ENCODE measurements at places on chromosomes 7 and 10. TPM values are rescaled to one million over a fixed set of nuclear protein-coding genes. Genes with fewer than 3 reads are reported as not detected.

GRCh38 chr10:45809837-45810236, 37.5 kb downstream of the AGAP4 start:
- peak; percentile 6 for DNase-seq

GRCh38 chr7:148624735-148625134, 34.2 kb downstream of the C7orf33 start:
- no peak for DNase-seq

- DNase-seq, result no peak
These were observed 680.2 kb upstream of the GHITM start for GRCh38 chr10:83459124-83459523.

DNA sequence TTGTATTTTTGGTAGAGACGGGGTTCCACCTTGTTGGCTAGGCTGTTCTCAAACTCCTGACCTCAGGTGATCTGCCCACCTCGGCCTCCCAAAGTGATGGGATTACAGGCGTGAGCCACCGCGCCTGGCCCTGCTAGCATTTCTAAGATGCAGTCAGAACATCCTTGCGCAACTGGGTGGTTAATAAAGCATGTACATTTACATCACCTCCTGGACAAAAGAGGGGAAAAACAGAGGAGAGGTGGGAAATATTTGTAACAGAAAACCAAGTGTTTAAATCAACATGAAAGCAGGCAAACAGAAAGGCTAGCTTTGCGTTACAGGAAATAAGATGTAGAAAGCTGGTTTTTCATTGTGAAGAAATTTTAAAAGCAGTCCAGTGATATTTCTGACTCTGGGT, 220.9 kb upstream of the KMT2E start:
- DNase-seq, result no peak

- DNase-seq, result no peak
These were observed 60.7 kb downstream of the CNTNAP2 start for GRCh38 chr7:146177301-146177700.

DNA sequence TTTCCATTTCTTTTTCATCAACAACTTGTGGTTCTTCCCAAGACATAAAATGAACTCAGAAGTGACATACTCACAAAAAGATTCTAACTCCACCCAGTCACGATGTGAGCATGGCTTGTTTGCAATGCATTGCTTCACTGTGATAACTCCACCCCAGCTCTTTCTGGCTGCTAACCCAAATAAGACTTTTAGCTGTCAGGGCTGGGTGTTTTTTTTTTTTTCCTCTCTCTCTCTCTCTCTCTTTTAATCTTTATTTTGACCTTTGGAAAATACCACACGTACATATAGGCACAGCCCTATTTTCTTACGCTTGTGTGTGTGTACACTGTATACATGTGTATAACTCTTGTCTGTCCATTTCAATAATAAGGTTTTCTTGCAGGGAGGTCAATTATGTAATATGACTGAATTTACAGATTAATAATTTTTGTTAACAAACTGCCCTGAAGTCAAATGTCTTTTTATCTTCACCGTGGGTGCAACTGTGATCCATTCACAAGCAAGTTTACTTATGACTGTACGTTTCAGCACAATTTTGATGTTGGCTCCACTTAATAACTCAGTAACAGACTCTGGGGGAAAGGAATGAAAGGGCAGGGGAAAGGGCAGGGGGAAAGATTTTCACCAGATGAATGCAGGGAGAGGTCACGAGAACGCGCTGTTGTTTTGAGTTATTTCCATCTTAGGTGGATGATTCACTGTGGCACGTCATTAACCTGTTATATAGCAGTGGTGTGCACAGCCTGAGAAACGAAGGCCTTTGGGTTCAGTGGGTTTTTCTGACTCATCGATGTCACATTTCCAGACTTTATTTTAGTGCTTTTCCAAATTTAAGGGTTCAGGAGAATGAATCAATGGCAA, 49.1 kb downstream of the APBB1IP start:
- no peak for DNase-seq

DNA sequence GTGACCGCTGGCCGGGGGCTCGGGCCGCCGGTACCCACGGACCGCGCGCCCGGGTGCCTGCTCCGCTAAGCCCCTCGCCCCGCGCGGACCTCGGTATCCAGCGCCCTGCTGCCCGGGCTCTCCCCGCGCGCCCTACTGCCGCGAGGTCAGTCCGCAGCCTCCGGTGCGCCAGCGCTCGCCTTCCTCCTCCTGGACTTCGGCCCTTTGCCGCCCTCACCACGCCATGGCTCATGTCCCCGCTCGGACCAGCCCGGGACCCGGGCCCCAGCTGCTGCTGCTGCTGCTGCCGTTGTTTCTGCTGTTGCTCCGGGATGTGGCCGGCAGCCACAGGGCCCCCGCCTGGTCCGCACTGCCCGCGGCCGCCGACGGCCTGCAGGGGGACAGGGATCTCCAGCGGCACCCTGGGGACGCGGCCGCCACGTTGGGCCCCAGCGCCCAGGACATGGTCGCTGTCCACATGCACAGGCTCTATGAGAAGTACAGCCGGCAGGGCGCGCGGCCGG, 483 bp downstream of the GDF10 start:
- no peak for DNase-seq

- peak; percentile 26 for DNase-seq
These were observed 76.6 kb downstream of the SUGCT start for GRCh38 chr7:40211276-40212003.

DNA sequence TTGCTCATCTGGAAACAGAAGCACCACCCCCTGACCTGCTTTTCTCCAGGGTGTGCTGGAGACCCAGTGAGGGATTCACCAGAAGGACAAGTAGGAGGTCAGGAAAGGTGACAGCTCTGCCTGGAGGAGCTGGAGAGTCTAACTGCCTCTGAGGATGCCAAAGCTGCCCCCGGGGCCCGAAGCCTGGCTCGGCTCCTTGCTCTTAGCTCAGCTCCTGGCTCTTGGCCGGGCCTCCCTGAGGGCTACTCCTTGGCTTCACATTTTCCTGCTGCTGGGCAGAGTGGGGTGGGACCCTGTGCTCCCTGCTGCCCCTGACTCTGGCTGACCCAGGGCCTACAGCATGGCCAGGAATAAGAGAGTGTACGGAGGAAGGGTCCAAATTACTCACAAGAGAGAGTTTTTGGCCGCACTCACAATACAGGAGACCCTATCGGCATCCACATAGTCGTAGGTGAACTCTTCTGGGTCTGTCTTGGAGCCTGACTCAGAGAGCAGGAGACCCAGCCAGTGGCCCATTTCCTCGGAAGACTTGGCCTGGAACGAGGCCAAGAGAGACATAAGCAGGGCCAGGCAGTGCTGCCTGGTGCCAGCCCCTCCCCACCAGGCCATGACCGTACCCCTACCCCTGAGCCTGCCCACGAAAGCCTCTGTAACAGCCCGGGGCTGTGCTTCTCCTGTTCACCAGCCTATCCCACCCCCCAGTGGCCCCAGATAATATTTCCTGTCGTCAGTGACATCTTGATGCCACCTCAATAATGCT, 63.1 kb downstream of the VWA2 start:
- peak; percentile 32 for DNase-seq

- no peak for DNase-seq
These were observed 119.8 kb downstream of the PRPF18 start for GRCh38 chr10:13706604-13707003.

DNA sequence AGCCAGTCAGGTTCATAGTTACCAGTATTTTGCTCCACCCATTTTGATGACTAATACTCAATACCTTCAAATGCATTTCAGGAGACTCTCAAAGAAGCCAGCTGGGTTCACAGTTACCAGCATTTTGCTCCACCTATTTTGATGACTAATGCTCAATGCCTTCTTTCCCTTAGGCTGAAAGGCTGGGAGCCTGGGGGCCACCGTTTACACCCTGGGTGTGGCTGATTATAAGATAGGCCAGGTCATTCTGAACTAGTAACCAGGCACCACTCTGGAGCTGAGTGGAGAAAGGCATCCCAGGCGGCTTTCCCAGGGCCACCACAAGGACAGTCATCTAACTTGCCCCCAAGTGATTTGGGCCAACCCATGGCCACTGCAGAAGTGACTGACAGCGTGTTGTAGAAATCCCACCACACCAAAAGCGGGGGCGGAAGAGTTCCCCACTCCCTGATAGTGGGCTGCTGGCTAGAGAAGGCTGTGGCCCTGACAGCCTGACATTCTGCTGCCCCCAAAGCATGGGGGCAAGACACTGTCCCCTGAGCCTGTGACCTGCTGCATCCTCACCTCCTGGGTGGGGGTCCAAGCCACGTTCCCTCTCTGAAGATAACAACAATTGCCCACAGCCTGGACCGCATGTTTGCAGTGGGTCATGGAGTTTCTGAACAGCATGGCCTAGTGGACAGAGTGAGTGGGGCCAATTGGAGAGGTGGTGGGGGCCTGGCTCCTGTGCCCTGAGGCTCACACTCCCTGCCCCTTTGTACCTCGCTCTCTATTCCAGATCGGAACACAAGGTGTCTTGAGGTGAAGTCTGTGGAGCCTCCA, 23.0 kb upstream of the ZNF488 start:
- peak; percentile 32 for DNase-seq

DNA sequence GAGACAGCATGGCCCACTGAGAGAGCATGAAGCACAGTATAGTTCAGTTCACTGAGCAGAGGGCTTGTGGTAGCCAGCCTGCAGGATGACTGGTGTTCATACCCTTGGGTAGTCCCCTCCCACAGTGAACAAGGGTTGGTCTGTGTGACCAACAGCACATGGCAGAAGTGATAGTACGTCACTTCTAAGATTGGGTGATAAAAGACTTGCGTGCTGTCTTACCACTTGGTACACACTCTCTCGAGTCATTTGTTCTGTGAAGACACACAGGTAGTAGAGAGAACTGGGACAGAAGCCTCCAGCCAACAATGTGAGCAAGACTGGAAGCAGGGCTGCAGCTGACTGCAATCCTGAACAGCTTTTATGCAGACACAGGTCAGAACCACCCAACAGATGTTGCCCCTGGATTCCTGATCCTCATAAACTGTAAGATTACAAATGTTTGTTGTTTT, 14.6 kb downstream of the EPC1 start:
- no peak for DNase-seq

GRCh38 chr10:11351801-11352200, 259.6 kb downstream of the USP6NL start:
- no peak for DNase-seq

DNA sequence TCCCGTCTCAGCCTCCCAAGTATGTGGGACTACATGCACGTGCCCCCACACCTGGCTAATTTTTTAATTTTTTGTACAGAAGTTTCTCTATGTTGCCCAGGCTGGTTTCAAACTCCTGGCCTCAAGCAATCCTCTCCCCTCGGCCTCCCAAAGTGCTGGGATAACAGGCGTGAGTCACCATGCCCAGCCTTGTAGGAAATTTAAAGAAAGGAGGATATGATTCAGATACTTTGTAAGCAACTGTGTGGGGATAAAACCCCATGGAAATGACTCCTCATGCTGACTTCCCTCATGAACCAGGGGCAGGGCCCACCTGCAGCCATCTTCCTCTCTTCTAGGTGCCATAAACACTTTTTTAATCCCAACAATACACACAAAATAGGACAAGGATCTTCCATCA, 50.2 kb downstream of the APBB1IP start:
- DNase-seq, result no peak

DNA sequence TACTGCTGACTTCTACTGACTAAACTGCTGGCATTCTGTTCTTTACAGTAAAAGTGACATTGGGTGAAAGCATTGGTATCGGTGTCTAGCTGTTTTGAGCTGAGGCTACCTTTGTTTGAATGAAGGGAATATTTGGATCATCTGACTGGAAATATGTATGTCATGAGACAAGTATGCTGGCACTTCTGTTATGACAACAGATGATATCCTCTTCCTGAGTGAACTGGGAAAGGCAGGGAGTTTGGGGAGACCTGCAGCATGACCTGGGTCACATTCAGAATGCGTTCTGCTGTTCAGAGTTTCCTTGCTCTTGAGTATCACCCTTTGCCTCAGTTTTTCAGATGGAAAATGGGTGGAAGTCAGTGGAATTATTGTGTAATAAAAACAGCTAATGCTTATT, 81.8 kb downstream of the PLCE1 start:
- no peak for DNase-seq

DNA sequence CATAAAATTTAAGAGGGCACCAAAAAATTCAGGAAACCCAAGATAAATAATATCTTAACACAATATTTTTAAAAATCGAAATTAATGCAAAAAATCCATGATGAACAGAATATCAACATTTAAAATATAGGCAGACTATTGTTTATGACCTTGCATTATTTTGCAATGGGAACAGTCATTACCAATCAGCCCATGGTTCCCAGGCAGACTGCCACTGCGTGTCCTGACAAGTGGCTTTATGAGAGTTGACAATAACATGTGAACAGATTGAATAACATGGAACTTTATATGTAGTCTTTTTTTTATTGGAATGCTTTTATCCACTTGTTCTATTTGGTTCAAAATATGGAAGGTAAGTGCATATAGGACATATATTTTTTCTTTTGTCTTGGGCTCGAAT, 3.1 kb upstream of the AVPI1 start:
- DNase-seq, result no peak

- DNase-seq, result no peak
These were observed 32.4 kb upstream of the HGF start for GRCh38 chr7:81802251-81802650.

DNA sequence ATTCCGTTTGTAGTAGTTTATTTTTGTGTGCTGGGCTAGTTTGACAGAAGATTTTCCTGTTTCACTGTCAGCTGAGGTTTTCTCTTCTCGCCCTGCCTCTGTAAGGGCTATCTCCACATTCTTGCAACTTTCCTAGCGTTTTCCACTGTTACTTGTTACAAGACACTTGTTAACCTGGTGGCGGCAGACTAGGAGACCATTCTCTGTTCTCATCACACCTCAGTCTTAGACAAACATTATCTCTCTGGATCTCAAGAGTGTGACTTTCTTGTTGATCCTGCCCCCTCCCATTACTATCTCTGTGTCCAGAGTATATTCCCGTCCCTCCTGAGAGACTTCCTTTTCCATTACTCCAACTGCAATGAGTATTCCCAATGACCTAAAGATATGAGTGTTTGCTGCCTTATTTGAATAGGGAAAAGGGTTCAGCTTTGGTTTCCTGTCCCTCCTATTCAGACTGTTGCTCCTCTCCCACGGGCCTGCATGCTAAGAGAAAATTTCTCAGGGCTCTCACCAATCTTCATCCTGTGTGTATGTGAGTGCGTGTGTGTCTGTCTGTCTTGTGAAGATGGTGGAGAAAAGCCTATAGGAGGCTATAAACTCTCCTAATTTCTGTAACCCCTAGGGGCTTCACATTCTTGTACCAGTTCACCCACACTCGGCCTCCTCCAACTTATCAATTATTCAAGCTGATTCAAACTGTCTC, 722.4 kb upstream of the POT1 start:
- no peak for DNase-seq

GRCh38 chr10:23067939-23068775, 27.2 kb upstream of the MSRB2 start:
- DNase-seq, result peak; percentile 84

DNA sequence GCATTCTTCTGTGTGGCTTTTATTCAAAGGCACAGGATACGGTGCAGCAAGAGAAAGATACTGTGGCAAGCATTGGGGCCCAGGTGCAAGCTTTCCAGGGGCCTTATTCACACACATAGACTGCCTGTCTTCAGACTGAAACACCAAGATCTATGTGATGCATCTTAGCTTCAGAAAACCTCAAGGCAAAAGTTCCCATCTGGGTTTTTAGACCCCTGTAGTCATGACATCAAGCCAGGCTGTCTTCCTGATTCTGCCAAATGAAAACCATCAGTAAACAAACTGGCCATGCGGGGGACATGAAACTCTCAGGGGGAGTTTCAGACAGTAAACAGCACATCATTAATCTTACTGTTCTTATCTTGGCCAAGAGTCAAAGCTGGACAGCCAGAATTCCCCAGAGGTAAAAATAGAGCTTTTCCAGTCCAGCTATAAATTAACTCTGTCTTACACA, 9.8 kb downstream of the AGBL3 start:
- DNase-seq, result no peak

The ASAH2 gene
- total RNA-seq, result under 0.01 TPM

The PSPH gene
- 42.4 TPM for total RNA-seq

The PPP1R9A gene
- 19.2 TPM for total RNA-seq

The NKX1-2 gene
- total RNA-seq, result not detected

The OR2A1 gene
- not detected for total RNA-seq

The ZNF736 gene
- 11.2 TPM for total RNA-seq
